ENCODE measurements at places on chromosomes 16 and 17.

- peak; percentile 29 for DNase-seq
These were observed 99.4 kb upstream of the SDK2 start for GRCh38 chr17:73743518-73744201.

DNA sequence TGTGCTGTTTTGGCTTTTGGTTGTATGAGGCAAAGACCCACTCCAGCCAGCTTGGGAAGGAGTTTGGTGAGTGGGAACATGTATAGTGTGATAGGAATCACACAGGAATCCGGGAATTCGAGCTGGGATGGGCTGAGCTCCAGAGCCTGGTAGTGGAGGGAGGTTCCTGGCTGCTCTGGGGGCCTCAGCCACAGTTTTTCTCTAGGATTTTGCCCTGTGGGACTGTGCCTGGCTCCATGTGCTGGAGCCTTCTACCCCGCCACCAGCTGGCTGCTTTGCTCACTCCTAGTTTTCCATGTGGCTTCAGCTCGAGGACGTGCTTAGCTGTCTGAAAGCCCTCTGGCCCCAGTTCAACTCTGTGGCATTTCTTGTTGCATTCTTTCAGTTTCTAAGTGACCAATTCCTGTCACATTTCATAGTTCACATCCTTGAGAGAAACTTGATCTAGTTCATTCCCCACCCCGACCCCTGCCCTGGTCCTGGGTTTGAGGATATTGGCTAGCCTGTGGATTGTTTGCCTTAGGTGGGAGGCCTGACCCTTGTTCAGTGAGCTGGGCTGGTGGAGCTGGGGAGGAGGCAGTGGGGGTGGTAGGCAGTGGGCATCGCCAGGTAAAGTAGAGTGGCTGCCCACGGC lies 5.0 kb downstream of the SEC14L1 start:
- DNase-seq, result no peak

GRCh38 chr17:69516911-69517310 lies 102.4 kb downstream of the MAP2K6 start:
- no peak for DNase-seq

- DNase-seq, result no peak
These were observed 47.5 kb downstream of the SF3B3 start for GRCh38 chr16:70570967-70571570.

All from NCI-H345 (cell line).